Gastrocnemius medialis (tissue), 4 donors: ENCODE measurements at places on chromosomes 13 and 19.

DNA sequence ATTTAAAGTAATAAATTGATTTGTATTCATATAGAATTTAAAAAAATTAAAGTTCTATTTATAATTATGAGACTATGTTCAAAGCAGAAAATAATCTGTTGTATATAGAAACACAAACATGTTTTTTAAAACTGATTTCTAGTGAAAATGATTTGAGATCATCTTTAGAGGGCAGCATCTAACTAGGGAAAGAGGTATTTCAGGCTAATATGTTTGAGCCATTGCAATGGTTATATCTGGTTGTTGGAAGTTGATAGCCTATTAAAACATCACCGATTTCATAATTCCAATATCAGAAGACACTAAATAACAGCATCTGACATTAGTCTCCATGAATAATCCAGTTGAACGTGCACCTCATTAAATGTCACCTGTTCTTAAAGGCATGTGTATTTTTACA is 79.8 kb upstream of the SLITRK6 start:
- DNase-seq: no peak
- no peak overlapping the region for H3K27ac ChIP-seq
- H3K27me3 ChIP-seq: no peaks in the 10 kb centered on the region
- H3K4me3 ChIP-seq: no peak overlapping the region

DNA sequence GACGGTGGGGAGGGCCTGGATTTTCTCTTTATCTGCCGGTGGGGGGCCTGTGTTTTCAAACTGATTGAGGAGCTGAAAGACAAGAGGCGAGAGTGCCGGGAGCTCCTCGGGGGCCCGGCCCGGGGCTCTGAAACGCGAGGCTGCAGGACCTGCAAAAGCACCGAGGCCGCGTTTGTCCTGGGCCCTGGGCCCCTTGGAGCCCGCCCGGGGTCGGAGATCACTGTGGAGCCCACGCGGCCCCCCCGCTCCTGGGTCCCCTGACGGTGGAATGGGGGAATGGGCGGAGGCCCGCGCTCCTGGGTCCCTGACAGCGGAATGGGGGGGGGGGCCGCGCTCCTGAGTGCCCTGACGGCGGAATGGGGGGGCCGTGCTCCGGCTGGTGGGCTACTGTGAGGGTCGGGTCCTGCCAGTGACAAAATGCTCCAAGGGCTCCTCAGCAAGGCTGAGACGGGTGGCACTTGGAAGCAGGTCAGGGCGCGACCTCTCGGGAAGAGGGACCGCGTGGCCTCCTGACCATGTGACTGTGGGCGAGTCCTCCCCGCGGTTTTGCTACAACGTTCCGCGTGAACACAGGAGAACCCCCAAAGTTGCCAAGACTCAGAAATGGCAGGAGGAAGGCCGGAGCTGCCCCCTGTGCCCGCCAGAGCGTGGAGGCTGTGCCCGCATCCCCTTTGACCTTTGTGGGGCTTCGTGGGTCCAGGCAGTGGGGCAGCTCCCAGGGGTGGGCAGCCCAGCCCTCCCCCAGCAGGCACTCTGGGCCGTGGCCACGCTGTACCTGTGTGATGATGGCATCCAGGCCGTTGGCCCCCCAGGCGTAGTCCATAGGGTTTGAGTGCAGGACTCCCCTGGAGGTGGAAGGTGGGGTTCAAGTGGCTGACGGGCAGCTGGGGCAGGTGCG is 9.5 kb downstream of the FGF22 start:
- no peaks in the 10 kb centered on the region for H3K27me3 ChIP-seq
- no peaks in the 10 kb centered on the region for H3K4me1 ChIP-seq
- no peak overlapping the region for H3K4me3 ChIP-seq
- no peak for DNase-seq

DNA sequence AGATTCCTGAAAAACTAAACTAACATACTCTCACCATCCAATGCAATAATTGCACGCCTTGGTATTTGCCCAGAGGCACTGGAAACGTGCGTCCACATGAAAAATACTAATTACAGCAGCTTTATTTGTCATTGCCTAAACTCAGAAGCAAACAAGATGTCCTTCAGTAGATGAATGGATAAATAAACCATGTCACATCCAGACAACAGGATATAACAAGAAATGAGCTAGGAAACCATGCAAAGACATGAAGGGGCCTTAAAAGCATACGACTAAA is 25.0 kb downstream of the ELL start:
- H3K4me3 ChIP-seq: no peak overlapping the region
- no peaks in the 10 kb centered on the region for H3K27me3 ChIP-seq
- no peaks in the 10 kb centered on the region for H3K36me3 ChIP-seq
- no peak overlapping the region for H3K27ac ChIP-seq
- H3K4me1 ChIP-seq: peaks cover 98% of the 10 kb centered on the region

DNA sequence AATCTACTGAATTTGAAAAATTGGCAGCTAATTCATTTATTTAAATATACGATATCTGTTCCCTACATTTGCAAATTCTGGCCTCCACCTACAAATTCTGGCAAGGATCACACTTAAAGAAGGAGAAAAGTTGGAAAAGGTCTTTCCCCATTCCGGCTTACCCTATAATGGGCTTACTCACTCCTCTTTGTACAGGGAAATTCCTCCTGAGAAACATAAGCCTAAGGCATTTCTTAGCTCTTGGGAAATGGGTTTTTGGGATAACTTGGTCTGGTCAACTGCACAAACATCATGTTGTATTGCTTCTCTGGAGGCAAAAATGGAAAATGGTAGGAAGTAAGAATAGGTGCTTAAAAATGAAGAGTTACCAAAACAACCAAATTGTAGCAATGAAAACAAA is 25.5 kb downstream of the KCTD12 start:
- H3K4me1 ChIP-seq: no peaks in the 10 kb centered on the region
- no peak overlapping the region for H3K4me3 ChIP-seq
- no peak overlapping the region for H3K27ac ChIP-seq
- H3K36me3 ChIP-seq: no peaks in the 10 kb centered on the region
- DNase-seq: no peak
- H3K27me3 ChIP-seq: no peaks in the 10 kb centered on the region

DNA sequence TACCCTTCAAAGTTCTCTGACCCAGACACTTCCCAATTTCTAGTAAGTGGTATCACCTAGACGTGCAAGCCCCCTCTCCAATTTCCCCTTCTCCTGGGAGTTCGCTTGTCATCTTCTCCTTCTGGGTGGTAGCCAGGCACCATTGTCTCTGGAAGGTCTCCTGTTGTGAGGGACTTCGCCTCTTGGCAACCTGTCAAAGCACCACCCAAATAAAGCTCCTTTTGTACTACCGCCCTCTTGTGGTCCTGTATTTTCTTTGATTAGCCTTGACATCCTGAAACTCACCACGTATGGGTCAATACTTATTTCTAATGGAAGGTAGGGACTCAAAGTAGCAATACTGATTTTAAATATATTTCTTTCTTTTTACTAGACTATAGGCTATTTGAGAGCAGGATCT is 8.2 kb downstream of the GPC5 start:
- peaks cover 4% of the 10 kb centered on the region for H3K27me3 ChIP-seq
- H3K4me1 ChIP-seq: no peaks in the 10 kb centered on the region
- no peak for DNase-seq
- no peak overlapping the region for H3K4me3 ChIP-seq

DNA sequence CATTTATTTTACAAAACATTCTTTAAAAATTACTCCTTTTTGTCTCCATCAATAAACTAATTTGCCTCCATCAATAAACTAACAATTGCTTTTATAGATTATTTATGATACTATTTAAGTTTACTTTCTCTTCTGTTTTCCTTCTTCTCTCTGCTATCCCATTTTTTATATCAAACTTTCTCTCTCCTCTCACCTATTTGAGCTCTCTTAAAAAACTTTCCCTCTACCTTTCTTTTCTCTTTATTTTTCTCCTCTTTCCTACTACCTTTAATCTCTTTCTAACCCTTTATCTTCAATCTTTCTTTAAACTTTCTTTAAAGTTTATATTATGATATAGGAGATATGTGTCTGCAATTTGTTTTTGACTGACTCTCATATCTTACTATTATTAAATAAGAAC is 566.4 kb downstream of the DACH1 start:
- DNase-seq: no peak
- H3K27ac ChIP-seq: no peak overlapping the region
- H3K27me3 ChIP-seq: no peaks in the 10 kb centered on the region

DNA sequence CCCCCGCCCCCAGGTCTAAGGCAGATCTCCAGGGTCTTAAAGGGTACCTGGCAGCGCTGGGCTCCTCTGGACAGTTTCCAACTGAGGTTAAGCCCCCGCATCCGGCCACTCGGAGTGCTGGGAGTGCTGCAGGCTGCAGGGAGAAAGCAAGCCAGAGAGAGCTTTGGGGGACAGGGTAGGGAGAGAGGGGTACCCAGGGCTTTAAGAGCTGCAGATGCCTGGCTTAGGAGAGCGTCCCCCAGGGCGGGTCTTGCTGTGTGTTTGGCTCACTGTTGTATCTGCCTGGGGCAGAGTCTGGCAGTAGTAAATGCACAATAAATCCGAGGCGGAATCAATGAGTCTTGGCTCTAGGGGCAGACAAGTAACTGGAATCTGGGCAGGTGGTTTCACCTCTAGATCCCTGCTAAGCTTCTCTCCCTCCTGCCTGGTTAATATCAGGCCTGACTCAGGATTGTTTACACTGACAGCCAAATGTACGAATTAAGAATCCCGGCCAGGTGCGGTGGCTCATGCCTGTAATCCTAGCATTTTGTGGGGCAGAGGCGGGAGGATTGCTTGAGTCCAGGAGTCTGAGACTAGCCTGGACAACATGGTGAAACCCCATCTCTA is 798 bp upstream of the COX6B2 start:
- peaks cover 56% of the 10 kb centered on the region for H3K27me3 ChIP-seq
- H3K4me3 ChIP-seq: no peak overlapping the region
- H3K36me3 ChIP-seq: no peaks in the 10 kb centered on the region
- peaks cover 15% of the 10 kb centered on the region for H3K4me1 ChIP-seq
- no peak overlapping the region for H3K27ac ChIP-seq

GRCh38 chr19:14418856-14419105 is 360 bp downstream of the DDX39A start:
- peak overlapping the region; percentile 97 for H3K27ac ChIP-seq
- no peaks in the 10 kb centered on the region for H3K27me3 ChIP-seq
- peaks cover 20% of the 10 kb centered on the region for H3K4me1 ChIP-seq
- DNase-seq: peak; percentile 62

DNA sequence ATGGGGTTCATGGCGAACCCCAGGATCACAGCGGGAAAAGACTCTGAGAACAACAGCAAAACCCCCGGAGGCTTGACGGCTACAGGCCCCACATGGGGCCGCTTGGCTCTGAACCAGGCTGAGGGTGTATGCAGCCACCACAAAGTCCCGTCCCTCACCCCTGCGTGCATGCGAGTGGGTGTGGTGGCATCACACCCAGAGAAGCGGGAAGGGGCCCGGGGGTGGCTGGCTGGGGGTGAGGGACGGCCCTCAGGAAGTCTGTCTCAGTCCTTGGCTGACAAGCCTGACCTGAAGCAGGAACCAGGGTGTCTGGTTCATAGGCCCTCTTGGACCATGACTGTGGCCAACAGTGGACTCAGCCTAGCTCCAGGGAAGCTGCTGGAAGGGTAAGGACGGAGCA is 34.2 kb downstream of the CEBPG start:
- no peak overlapping the region for H3K27ac ChIP-seq
- H3K4me3 ChIP-seq: no peak overlapping the region
- H3K36me3 ChIP-seq: no peaks in the 10 kb centered on the region
- no peak for DNase-seq
- H3K27me3 ChIP-seq: no peaks in the 10 kb centered on the region
- H3K4me1 ChIP-seq: no peaks in the 10 kb centered on the region

- no peaks in the 10 kb centered on the region for H3K27me3 ChIP-seq
- peak; percentile 57 for DNase-seq
- H3K27ac ChIP-seq: peak overlapping the region; percentile 90
- H3K36me3 ChIP-seq: no peaks in the 10 kb centered on the region
These were observed 7.3 kb downstream of the SGTA start for GRCh38 chr19:2775556-2776430.

GRCh38 chr19:18629166-18630088 is 7.4 kb upstream of the KLHL26 start:
- no peak overlapping the region for H3K4me3 ChIP-seq
- no peaks in the 10 kb centered on the region for H3K27me3 ChIP-seq
- peak overlapping the region; percentile 63 for H3K27ac ChIP-seq
- DNase-seq: peak; percentile 60

DNA sequence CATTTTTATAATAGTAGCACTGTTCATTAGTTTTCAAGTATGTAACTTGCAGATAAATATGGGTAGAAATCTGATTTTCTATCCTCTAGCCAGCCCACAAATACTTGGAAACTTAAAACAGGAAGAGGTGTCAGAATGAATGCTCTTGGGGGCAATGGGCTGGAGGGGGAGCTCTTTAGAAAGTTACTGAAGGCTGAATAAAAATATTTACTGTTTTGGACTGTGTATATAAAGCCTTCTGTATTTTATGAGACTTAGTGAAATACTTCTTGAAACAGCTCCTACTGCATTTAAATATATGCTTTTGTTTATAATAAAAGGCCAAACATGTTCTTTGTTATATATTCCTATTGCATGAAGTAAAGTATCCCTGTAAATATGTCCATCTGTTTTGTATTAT is 138.8 kb downstream of the RGCC start:
- no peak overlapping the region for H3K4me3 ChIP-seq
- no peak overlapping the region for H3K27ac ChIP-seq
- H3K27me3 ChIP-seq: no peaks in the 10 kb centered on the region
- H3K36me3 ChIP-seq: no peaks in the 10 kb centered on the region

DNA sequence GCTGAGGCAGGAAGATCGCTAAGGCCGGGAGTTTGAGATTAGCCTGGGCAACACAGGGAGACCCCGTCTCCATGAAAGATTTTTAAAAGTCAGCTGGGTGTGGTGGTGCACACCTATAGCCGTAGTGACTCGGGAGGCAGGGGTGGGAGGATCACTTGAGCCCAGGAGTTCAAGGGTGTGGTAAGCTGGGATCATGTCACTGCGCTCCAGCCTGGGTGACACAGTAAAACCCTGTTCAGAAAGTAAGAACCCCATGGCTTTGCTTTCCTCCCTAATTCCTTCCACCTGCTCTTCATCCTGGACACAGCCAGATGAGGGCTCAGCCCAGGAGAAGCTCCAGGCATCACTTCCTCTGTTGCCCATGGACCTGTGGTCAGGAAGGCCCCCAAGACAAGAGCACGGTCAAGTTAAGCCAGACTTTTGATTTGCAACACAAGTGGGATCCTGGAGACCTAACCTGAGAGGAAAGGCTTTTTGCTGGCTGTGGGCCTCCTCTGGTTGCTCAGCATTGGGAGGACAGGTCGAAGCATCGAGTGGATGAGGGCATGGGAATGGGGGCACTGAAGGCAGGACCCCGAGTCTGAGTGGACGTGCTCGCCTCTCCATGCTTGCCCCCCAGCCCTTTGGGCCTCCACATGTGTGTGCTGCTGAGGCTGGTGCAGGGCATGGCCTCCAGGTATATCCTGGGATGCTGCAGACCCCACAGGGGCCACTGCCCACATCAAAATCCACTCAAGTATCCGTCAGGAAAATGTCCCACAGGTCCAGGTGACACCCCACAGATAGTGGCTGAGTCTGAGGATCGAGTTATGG is 25.4 kb downstream of the TUBA3C start:
- H3K27ac ChIP-seq: no peak overlapping the region
- no peaks in the 10 kb centered on the region for H3K36me3 ChIP-seq
- H3K4me3 ChIP-seq: no peak overlapping the region
- no peak for DNase-seq
- H3K4me1 ChIP-seq: no peaks in the 10 kb centered on the region
